ENCODE measurements at places on chromosomes 1 and 21.

DNA sequence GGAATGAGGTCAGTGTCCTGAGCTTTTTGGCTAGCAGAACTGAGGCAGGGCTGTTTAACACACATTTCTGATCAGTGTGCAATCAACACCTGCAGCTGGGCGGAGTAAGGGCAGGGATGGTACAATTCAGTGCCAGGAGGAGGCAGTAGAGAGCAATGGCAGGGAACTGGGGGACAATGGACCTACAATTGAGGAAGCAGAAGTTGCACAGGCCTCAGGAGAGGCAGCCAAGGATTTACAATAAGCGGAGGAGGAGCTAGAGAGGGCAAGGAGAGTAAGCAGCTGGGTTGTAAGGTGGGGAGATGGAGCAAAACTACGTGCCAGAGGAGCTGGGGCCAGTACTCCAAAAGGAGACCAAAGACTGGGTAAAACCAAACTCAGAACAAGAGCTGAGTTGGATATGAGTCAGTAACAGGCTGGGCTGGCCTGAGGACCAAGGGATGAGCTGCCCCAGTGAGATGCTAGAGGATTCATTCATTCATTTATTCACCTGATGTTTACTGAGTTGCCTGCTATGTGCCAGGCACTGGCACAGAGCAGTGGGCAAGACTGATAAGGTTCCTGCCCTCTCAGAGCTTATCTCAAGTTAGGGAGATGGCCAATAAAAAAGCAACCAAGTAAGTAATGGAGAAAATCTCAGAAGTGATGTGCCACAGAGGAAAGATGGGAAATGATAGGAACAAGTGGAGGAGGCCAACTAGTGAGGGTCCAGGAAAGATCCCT, 10.4 kb upstream of the GALE start:
- DNase-seq: peak; percentile 41

DNA sequence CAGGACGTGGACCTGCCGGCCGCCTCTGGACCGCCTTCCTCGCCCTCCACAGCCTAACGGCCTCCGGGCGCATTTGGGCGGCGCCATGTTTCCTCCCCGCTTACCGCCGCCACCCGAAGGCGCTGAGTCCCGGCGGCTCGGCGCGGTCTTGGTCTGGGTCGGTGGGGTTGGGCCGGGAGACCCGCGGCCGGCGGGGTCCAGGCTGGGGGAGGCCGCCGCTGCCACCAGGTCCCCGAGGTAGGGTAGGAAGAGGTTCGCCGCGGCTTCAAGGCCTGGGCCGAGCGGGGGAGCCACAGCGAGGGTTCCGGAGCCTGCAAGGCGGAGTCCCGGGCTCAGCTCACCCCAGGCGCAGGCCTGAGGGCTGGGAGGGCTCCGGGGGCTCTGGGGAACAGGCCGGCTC, 5.5 kb downstream of the OR2C3 start:
- DNase-seq: no peak

DNA sequence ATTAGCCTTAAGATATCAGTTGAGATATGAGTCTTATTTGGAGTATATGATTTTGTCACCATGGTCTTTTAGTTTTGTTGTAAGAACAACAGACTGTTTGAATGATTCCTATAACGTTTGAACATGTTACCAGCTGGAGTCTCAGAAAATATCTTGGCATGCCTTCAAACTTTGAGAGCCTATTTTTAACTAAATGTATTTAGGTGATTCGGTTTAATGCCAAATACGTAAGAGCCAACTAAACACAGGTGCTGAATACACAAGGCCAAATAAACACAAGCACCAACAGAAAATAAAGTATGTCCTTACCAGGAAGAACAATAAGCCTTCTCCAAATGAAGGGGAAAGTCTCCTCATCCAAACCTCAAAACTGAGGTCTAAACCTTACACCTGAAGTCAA, 48.6 kb downstream of the PRKACB start:
- no peak for DNase-seq

- DNase-seq: no peak
Measured at GRCh38 chr1:98896711-98897445, 107.8 kb downstream of the PLPPR5 start.

GRCh38 chr1:156419854-156420204, 50.8 kb downstream of the RHBG start:
- no peak for DNase-seq

- DNase-seq: no peak
Measured at GRCh38 chr1:33341190-33341589, 20.3 kb upstream of the A3GALT2 start.

DNA sequence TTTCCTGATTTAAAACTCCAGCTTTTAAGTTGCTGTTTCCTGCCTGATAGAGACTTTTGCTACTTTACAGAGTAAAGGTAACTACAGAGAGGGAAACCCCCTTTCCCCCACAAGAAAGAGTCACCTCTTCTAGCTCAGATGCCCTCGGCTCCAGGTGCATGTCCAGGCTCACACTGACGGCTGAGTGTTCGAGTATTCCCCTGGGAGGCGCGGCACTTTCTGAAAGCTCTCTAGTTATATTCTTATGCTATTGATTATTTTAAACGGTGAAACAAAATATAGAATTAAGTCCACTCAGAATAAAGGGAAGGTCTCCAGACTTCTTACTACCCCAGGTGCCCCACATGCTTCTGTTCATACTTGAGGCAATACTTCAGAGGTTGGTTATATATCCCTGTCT, 160.3 kb upstream of the FMN2 start:
- DNase-seq: no peak

DNA sequence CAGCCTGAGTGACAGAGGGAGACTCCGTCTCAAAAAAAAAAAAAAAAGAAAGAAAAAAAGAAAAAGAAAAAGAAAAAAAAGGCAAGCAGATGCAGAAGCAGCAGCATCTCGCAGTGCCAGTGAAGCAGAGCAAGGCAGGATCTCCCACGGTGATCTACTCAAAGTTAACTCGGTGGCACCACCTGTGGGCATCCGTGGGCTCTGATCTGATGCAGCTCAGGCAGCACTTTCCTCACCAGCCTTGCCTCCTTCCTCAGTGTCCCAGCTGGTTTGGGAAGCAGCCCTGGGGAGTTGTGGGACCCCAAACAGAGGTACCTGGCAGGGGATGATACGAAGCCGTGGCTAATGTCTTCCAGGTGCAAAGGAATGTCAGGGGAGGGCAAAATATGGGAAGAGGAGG, 104.3 kb upstream of the KRTAP19-8 start:
- peak; percentile 42 for DNase-seq

DNA sequence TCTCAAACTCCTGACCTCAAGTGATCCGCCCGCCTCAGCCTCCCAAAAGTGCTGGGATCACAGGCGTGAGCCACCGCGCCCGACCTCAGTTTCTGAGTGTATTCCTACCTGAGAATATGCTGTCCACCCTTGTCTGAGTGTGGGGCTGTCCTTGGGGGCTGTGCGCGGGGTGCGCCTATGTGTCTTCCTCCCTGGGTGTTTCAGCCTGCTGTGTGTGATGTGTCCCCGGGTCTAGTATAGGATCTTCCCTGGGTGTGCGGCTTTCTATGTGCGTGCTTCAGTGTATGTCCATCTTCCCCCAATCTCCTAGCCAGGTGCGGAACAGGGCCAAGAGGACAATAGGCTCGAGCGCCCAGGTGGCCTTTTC, 8.3 kb upstream of the ID3 start:
- no peak for DNase-seq

DNA sequence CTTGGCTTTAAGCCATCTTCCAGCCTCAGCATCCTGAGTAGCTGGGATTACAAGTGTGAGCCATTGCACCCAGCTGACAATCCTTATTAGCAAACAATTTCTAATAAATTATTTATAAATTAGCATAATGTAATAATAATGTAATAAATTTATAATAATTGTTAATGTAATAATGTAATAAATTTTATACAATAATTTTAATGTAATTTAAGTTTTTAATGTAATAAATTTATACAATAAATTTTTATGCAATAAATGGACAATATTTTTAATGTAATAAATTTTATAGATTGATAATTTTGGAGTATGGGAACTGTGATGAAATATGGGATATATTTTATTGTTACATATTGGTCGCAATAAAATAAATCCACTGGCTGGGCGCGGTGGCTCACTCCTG, 1457.5 kb downstream of the KCNT2 start:
- no peak for DNase-seq

DNA sequence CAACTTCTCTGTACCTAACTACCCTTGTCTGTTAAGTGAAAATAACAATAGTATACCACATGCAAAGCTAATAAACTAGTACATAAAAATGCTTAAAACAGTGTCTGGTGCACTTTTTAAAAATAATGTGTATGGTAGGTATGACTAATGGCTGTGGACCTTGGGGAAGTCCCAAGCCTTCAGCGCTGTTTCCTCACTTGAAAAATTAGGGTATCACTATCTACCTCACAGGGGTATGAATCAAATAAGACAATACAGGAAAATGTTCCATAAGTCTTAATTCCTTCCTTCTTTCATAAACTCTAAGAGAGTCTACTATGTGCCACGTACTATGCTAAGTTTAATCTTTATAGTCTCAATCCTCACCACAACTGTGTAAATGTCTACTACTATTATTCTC, 32.0 kb downstream of the EGLN1 start:
- no peak for DNase-seq

GRCh38 chr1:230268371-230269170, 157.6 kb downstream of the PGBD5 start:
- DNase-seq: no peak

DNA sequence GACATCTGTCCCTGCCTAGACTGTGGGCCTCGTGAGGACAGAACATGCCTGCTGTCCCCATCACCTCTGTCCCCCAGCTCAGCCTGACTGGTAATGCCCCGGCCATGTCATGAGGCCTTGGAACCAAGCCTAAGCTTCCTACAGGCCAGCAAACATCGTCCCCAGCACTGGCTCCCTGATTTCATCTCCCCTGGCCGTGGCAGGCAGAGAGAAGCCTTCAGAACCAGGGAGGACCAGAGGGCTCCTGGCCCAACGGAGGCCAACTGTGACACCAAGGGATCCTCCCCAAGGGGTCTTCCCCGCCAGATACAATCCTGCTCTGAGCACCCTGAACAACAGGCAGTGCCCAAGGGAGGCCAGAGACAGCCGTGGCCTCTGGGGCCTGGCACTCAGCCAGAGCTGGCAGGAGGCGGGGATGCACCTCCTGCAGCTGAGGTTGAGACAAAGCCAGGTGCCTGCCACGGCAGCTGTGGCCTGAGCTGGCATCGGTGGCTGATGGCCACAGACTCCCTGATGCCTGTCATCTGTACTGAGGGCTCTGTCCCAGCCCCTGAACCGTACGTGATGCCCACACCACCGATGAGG, 9.9 kb upstream of the NPHP4 start:
- no peak for DNase-seq

- DNase-seq: peak; percentile 42
Measured at GRCh38 chr1:159132271-159132881, 39.0 kb upstream of the CADM3 start.

GRCh38 chr1:220804202-220804586, 17.5 kb downstream of the MTARC1 start:
- no peak for DNase-seq

- no peak for DNase-seq
Measured at GRCh38 chr1:2983706-2984398, 37.4 kb upstream of the ACTRT2 start.

DNA sequence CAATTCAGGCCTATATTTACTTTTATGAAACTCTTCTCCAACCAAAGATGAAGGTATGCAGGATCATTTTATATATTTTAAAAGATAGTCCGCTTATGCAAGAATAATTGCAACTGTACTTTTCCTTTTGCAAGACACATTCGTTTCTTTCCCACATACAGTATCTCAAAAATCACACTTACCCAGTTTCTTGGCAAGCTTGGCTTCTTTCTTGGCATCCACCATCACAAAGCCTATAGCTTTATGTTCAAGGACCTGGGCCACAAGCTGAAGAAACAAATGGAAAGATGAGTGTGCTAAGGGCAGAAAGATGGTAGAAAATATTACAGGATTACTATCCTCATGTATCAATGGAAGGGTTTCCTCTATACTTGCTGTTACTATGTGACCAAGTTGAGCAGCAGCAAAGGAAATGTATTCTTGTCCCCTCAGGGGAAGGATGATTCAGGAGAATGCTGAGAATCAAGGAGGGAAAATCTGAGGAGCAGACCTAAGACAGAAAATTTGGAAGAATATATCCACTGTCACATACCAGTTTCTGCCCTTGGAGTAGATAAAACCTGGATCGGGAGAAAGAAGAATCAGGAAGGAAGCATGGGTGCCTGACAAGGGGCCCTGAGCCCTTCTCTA, 23.8 kb downstream of the CASQ2 start:
- DNase-seq: no peak

- DNase-seq: no peak
Measured at GRCh38 chr21:46350571-46350970, 26.6 kb downstream of the PCNT start.

GRCh38 chr1:220884109-220884980, 5.1 kb downstream of the HLX start:
- no peak for DNase-seq

DNA sequence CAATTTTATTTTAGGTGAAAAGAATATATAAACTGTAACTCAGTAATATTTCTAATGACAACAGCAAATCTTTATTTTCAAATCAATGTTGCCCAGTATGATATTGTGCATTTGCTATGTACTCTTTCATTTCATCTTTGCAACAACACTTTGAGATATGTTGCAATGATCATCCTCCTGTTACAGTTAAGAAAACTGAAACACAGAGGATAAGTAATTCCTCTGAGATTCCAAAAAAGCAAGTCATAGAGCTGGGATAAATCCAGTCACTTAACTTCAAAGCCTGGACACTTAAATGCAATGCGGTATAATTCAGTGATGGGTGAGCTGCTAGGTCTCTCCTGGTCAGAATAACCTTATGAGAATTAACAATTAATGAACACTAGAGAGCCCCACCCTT, 48.6 kb upstream of the EXO1 start:
- DNase-seq: no peak

DNA sequence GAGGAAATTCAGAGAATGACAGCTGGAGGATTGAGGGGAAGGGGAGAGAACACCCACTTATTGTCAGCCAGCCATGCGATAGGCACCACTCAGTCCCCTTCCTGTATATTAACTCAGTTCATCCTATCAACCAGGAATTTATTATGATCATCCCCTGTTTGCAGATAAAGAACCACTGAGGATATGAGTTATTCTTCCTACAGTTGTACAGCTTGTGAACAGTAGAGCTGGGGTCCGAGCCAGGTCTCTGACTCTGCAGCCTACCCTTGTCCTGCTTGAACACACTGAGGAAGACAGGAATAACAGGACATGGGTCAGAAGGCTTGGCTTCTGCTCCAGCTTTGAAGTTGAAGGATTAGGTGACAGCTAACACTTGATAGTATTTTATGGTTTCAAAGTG, 42.0 kb upstream of the SCMH1 start:
- no peak for DNase-seq

GRCh38 chr1:160653620-160654016, 6.8 kb upstream of the SLAMF1 start:
- no peak for DNase-seq

Measured in CD4-positive, alpha-beta T cell treated with Interleukin-6 at 100 ng/mL for 8 hours (primary cell).